ENCODE measurements at places on chromosomes 12 and 14.

DNA sequence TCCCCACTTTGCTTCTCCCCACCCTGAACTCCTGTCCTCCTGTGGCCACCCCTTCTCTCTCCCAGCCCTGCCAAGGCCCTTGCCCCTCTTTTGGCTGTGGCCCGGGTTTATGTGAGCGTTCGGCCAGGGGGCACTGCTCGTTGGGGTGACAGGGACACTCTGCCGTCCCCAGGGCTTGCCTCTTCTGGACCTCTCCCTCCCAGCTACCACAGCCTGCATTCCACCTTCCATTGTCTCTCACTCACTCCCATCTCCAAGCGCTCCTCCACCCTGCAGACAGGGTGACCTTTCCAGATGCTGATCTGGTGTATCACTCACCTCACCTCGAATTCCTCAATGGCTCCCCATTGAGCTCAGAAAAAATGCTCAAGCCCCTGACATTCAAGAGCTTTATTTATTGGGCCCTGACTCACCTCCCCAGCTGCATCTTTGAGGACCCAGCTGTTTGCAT lies 1.4 kb downstream of the SERPINA9 start:
- DNase-seq: no peak

DNA sequence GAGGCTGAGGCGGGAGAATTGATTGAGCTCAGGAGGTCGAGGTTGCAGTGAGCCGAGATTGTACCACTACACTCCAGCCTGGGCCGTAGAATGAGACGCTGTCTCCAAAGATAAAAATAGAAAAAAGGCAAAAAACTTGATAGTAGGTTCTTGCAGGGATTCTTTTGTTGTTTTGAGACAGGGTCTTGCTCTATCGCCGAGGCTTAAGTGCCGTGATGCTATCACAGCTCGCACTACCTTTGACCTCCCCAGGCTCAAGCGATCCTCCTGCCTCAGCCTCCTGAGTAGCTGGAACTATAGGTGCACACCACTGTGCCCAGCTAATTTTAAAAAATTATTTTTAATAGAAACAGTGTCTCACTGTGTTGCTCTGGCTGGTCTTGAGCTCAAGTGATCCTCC lies 4.7 kb downstream of the GOLGA5 start:
- no peak for DNase-seq

- no peak for DNase-seq
Observed at GRCh38 chr14:95320078-95320895, 579 bp upstream of the CLMN start.

GRCh38 chr12:42021469-42021868 lies 123.2 kb downstream of the GXYLT1 start:
- DNase-seq: no peak

GRCh38 chr14:80973931-80974641 lies 18.7 kb downstream of the TSHR start:
- peak; percentile 48 for DNase-seq

DNA sequence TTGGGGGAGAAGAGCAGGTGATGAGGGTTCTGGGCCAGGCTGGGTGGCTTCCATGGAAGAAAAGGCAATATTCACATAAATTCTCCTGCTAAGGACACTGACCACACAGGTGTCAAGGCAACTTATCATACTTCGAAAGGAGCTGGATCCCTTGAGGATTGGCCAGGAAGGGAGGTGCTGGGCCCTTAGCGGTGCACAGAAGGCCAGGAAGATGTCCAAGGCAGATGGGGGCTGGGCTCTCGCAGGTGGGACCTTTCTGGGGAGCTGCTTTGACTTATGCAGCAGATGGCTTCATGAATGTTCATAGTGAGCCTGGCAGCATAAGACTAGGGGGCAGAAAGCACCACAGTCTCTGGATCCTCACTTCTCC lies 3.9 kb downstream of the CD63 start:
- no peak for DNase-seq

DNA sequence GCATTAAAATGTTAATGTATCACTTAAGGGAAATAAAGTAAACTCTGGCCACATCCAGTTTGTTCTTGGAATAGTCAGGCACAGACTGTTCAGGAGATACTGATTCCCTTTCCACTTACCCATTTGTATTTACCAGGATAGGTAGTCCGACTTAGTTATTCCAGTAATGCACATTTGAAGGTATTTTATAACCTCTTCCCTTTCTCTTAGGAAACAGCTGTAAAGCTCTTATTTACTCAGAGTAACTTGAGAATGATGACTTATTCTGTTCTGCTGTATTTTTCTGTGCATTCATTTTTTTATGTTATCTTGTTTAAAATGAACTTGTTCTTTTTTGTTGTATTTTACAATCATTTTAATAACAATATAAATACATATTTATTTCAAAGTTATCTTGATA lies 78.0 kb downstream of the METTL25 start:
- DNase-seq: no peak

DNA sequence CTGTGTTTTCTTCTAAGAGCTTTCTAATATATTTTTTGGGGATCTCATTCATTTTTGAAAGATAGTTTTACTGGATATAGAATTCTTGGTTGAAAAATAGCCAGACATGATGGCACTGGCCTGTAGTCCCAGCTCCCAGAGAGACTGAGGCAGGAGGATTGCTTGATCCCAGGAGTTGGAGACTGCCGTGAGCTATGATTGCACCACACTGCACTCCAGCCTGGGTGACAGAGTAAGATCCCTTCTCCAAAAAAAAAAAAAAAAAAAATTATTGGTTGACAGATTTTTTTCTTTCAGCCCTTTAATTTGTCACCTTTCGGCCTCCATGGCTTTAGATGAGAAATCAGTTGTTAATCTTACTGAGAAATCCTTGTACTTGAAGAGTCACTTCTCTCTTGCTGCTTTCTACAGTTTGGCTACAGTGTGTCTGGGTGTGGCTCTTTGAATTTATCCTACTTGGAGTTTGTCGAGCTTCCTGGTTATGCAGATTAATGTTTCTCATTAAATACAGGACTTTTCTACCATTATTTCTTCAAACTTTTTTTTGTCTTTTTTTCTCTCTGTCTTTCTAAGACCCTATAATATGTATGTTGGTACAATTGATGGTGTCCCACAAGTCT lies 60.2 kb upstream of the AMN start:
- DNase-seq: no peak

DNA sequence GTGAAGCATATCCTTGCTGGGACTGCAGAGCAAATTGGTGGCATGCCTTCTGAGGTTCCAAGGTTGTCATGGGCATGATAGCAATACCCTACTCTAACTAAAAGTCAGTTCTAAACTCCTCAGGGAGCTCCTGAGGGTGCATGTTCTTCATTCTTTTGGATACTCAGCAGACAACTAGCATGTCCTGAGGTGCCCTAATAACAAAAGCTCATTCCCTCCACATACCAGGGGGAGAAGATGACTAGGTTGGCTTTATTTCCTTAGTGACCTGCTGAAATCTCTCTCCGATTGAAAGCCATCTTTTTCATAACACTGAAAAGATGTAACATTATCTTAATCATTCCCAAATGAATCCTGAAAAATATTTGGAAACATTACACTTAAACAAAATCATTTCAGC lies 188.7 kb upstream of the IGF1 start:
- no peak for DNase-seq

GRCh38 chr12:47223031-47223847 lies 143.5 kb upstream of the AMIGO2 start:
- no peak for DNase-seq

DNA sequence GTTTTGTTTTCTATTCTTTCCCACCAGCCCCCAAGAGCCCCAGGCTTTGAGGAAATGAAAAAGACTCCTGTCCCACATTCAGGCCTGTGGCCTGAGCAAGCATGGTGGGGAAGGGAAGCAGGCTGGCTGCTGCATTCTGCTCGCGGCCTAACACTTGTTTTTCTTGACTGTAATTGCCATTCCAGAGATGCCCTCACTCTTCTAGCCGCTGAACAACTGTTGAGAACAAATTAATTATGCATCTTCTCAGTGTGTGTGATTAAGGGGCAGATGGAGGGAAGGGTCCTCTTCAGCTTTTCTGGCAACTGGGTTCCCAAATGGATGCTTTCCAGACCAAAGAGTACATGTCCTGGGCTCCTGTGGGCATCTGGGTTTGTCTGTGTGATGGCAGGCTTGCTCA lies 43.3 kb downstream of the ADCK1 start:
- DNase-seq: no peak
